NCI-H345 (cell line): ENCODE measurements at places on chromosomes 12 and 14.

DNA sequence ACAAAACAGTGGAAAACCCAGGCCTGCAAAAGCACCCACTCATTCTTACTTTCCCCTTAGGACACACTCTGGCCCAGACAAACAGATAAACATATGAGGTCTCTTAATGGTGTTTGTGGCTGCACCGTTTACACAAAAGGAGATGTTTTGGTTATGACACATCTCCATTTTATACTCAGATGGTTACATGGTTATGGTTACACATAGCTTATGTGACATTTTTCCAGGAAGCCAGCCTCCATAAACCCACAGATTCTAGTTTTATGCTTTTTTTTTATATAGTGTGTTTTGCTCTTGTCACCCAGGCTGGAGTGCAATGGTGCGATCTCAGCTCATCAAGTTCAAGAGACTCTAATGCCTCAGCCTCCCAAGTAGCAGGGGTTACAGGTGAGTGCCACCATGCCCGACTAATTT, 3.5 kb upstream of the KLRD1 start:
- DNase-seq = no peak

DNA sequence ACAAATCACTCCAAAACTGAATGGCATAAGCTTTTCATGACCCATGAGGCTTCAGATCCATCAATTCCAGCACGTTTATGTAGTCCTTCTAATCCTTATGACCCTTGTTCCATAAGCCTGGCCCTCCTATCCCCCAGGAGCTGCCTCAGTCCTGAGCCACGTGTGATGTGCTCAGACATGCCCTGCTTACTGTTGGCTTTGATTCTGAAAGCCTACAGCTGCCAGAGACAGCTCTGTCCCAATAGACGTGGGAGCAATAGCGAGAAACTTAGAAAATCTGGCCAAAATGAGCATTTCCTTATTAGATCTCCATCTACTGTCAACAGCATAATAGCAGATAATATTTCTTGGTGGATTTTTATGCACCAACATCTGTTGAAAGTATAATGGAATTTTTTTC, 33.2 kb downstream of the DUSP6 start:
- DNase-seq = no peak

DNA sequence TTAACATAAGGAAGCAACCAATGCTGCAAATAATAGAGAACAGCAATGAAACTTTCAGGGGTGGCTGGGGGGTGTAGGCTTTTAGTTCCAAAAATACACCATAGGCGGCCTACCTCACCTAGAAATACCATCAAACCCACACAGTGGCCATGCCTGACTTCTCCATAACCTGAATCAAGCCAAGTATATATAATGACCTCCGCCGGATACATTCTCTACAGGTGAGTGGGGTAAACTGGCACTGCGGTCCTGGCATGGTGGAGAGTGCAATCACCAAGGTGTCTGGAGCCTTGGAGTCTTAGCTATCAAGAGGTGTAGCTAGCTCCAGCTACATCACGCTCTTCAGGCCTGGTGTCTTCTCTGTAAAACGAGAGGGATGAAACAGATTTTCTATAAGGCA, 1.2 kb downstream of the ZBTB25 start:
- no peak for DNase-seq

DNA sequence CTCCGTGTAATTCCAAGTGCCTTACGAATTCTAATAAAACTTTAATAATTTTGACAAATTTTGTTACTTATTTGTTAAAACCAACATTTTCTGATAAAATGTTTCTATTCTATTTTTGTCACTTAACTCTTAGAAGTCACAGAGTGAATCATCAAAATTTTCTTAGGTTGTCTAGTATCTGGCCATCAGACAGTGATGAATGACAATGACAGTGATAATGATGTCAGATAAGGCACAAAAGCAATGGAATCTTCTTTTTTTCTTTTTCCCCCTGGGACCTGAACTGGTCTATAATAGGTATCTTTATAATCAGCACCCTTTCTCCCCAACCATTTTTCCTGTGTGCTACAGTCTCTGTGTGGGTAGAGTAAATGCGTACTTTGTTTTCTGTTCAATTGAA, 407.3 kb downstream of the SOX5 start:
- DNase-seq = no peak
